ENCODE measurements at places on chromosomes 12 and 14.

- no peak for DNase-seq
Observed at GRCh38 chr12:2152134-2152533, 99.3 kb downstream of the CACNA1C start.

- DNase-seq: no peak
Observed at GRCh38 chr12:44521702-44522101, 354.4 kb downstream of the NELL2 start.

DNA sequence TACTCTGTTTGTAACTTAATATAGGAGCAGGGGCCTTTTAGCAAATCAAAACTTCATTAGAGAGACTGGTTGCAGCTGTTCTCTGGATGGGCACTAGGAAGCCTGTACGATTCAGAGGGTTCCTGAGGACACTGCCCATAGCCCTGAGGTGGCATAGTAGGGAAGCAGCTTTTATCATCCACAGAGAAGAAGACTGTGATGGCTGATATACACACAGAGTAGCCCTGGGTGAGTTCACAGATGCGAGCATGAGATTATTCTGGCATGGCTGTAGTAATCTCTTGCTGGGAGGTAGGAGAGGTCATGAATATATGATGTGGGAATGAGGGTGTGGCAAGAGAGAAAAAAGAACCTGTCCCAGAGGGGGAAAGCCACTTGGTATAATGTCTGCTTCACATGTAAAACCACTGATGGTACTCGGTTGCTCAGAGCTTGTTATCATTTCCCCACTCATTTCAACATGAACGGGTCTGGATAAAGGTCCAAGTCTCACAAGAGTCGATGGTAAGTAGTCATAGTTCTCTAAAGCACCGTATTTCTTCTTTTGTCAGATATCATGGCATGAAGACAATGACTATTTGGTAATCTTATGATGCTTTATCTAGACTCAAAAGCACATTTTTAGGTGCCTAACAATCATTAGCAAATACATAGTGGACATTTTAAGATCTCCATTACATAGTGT is 52.0 kb downstream of the PEBP1 start:
- no peak for DNase-seq

DNA sequence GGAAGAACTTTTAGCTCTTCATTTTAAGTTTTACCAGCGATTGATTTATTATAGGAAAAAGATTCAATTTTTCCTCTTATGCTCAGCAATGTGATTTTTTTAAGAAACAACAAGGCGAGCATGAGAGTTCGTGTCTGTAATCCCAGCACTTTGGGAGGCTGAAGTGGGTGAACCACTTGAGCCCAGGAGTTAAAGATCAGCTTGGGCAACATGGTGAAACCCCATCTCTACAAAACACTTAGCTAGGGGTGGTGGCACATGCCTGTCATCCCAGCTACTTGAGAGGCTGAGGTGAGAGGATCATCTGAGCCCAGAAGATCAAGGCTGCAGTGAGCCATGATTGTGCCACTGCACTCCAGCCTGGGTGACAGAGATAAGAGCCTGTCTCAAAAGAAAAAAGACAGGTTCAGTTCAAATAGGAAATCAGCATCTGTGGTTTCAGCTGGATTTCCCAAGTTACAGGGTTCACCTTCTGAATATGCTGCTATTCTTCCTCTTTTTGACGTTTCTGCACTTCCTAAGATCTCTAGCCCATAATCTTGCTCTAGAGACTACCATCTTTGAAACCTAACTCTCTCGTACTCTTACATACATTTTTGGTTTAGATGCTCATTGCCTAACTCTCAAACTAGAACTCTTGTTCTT is 274.7 kb downstream of the SEC23A start:
- peak; percentile 20 for DNase-seq

DNA sequence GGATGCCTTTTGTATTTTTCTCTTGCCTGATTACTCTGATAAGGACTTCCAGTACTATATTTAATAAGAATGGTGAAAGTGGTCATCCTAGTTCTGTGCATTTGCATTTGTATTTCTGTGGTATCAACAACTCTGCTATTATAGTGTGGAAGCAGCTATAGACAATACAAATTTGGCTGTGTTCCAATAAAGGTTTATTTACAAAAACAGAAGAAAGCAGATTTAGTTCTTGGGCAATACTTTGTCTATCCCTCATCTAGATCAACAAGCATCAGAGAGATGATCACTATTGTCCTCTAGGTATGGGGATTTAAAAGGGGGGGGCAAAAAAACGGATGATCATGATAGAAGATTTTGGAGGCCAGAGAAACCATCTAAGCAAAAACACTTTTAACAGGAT is 19.1 kb upstream of the BTG1 start:
- no peak for DNase-seq

- DNase-seq: no peak
Observed at GRCh38 chr12:89960607-89961394, 252.2 kb upstream of the ATP2B1 start.

GRCh38 chr14:91149462-91149861 is 35.6 kb downstream of the DGLUCY start:
- DNase-seq: no peak

DNA sequence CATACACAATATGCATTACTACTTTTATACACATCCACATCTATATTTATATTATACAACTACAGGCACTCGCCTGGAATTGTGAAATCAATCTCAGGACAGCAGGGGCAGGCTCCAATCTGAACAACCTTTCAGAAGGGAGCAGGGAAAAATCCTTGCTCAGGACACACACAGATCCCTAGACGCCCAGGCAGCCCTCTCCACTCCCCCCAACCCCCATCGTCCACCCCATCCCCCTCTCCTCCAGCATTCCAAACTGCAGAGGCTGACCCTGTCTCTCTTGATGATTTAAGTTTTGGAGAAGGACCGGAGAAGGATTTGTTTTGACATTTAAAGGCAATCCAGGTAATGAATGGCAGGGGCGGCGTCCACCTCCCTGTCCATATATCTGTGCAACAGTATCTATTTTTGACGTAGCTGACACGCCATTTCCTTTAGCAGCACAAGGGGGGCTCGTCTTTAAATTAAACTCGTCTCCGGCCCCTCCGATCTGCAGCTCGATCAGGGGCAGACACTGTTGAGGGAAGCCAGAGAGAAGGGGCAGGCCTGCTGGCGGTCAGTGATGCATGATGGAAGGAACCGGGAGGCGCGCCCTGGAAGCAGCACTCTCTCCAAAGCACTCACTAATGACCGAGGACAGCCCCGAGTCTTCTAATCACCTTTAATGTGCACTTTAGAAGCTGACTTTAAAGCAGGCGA is 95.0 kb upstream of the TBX5 start:
- DNase-seq: no peak

GRCh38 chr12:113479590-113480335 is 8.1 kb upstream of the LHX5 start:
- no peak for DNase-seq

DNA sequence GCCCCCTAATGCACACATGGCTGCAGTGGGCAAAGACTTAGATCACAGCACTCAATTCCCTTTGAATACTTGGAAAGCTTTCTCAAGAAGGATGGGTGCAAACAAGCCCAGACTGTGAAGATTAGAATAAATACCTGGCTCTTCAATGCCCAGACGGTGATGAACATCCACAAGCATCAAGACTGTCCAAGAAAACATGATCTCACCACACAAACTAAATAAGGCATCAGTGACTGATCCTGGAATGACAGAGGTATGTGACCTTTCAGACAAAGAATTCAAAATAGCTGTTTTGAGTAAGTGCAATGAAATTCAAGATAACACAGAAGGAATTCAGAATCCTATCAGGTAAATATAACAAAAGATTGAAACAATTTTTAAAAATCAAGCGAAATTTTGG is 43.8 kb upstream of the ZDHHC17 start:
- DNase-seq: no peak

DNA sequence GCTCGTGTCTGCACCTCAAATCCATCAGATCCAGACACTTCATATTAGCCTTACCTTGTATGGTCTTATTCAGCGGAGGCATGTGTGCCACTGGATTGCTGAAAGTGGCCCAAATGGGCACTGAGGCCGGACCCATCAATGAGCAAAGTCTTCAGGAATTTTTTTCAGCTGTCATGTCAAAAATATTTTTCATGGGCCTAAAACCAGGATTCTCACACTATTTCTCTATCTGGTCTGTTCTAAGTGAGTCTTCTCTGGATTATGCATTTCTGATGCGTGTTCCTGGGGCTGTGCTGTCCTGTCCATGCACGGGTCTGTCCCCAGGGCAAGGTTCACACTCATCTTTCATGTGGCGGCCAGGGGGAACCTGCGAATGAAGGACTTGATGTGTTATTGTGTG is 94.6 kb downstream of the KCNA5 start:
- no peak for DNase-seq

DNA sequence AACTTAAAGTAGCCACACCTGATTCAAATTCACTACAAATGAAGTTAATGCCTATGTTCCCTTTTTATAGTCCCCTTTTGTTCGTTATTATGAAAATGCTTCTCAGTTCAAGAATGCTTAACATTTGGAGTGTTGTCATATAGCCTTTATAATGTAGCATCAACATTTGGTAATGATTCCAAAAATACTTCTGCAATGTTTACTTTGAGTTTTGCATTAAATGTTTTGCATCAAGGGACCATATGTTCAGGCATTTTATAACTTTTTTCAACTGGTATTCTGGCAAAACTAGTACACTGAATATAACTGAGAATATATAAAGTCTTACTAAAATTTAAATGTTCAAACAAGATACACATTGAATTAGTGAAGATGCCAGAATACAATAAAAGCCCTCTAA is 209.6 kb upstream of the SLC16A7 start:
- no peak for DNase-seq

GRCh38 chr14:100725587-100726387 is 905 bp upstream of the DLK1 start:
- DNase-seq: no peak

DNA sequence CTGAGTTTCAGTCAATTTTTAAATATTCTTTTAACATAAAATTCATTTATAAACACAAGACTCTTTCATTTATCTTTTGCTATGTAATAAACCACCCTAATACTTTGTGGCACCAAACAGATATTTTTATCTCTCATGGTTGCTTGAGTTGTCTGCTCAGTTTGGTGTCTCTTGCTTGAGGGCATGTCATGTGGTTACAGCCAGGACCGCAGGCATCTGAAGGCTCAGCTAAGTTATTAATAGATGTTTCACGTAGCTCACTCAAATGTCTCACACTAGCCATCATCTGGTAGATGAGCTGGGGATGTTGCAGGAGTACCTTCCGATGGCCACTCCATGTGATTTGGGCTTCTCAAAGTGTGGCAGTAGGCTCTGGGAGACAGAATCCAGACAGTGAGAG is 597.8 kb downstream of the ETNK1 start:
- DNase-seq: no peak

DNA sequence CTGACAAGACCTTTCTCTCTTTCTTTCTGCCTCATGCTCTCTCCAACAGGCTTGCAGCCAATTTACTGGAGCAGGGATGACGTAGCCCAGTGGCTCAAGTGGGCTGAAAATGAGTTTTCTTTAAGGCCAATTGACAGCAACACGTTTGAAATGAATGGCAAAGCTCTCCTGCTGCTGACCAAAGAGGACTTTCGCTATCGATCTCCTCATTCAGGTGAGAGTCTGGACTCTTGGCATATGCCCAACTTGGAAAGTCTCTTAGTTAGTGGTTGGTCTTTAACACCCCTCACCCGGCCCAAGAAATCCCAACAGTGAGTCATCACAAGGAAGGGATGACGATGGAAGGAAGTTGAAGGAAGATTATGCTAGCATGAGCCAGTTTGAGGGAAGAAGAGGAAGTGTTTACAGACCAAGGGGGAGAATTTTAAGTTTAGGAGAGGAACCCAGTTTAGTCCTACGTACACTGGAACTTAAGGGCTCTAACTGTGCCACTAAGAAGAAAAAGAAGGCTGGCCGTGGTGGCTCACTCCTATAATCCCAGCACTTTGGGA is 189.7 kb downstream of the ETV6 start:
- DNase-seq: no peak

DNA sequence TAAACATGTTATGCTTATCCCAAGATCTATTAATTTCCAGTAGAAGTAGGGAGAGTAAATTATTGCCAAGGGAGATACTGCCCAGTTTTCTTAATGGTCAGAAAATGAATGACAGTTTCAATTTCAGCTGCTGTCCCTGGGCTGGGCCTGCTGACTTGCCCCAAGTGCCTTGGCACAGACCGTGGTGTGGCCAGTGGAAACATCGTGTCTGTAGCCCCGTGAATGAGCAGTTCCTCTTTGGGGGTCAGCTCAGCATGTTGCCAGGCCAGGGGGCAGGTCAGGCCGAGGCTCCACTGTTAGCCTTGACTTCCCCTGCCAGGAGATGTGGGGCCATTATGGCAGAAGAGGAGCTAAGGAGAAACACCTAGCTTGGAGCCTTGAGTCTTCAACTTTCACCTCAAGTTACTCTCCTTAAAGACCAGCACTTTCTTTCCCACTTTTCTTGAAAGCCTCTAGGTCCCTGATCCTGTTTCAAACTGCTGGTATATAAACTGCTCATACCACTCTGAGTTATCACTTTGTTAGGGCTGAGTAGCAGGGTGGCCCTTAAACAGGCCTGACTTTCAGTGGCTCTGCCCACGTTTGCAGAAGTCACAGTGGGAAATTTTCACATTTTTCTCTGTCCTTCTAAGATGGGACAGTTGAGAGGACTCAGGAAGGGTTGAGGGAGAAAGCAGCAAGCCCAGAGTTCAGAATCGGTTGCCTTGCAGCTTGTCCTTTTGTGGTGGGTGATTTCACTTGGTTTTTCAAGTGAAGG is 73.2 kb downstream of the SUSD6 start:
- peak; percentile 80 for DNase-seq

DNA sequence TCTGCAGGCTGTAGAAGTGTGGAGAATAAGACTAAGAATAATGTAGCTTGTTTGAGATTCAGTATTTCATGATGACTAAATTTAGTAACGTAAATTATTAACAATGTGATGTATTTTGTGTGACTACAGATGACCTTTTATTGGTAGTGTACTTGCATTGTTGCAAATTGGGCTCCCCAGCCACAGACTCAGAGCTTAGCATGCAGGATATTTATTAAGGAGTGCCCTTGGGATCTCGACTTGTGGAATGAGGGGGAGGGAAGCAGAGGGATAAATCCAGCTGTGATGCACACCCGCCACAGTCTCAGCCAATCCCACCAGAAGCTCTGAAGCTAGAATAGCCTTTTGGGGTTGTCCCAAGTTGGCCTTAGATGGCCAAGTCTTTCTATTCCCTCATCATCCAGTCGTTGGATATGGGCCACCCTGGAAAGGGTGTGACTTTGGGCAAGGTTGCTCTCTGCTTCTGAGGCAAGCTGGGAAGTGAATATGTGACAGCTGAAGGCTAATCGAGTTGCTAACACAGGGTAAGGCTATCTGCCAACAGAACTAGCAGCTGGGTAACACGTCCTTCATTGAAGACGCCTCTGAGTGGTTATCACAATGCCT is 42.1 kb upstream of the USP44 start:
- DNase-seq: no peak

Data from spleen (tissue), 13 donors.